ENCODE measurements at places on chromosomes 1 and 21. TPM values are rescaled to one million over a fixed set of nuclear protein-coding genes. Genes with fewer than 3 reads are reported as not detected.

Gene KIRREL1
- total RNA-seq, result 34.8 TPM

Gene BGLAP
- 0.46 TPM for total RNA-seq

Gene DCAF8
- 56.1 TPM for total RNA-seq

Gene LAX1
- not detected for total RNA-seq

Gene PTGS2
- 6.6 TPM for total RNA-seq
